GM23338 (cell line): ENCODE measurements at places on chromosomes 7 and 10. TPM values are rescaled to one million over a fixed set of nuclear protein-coding genes. Genes with fewer than 3 reads are reported as not detected.

- peak; percentile 19 for DNase-seq
These were observed 168.2 kb downstream of the SND1 start for GRCh38 chr7:127819975-127820731.

The PRLHR gene
- 0.24 TPM in 1 of 2 replicates, not detected in the other for total RNA-seq

- DNase-seq, result no peak
These were observed 7.8 kb downstream of the RNF216 start for GRCh38 chr7:5773661-5774086.

GRCh38 chr7:43511029-43511428 is 71.9 kb upstream of the STK17A start:
- peak; percentile 75 for DNase-seq

DNA sequence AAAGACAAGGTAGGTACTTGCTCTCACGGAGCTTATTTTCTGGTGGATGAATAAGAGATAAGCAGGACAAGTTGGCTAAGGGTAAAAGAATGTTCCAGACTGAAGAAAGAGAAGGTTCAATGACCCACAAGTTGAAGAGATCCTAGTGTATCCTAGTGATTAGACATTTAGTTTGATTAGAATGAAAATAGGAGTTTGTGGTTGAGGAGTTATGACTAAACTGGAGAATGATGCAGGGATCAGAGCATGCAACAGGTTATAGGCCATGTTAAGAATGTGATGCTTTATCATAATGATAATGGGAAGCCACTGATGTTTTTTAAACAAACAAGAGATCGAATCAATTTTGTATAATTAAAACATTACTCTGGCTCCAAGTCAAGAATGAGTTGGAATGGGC is 357.2 kb downstream of the HPSE2 start:
- no peak for DNase-seq

DNA sequence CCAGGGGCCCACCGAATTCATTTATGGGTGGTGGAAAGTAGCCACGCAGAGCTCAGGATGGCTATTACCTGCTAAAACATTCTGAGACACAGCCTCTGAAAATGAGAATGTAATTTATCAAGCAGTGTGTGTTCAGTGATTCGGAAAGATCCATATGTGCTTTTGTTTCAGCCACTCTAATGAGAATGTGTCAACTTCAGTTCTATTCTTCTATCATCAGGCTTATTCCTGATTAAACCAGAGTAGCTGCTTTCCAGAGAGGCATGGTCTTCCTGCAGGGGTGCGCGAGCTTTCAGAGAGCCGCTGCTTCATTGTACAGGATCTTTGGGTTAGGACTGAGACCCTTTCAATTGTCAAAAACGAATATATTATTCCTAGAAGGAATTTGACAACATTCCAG is 167.6 kb downstream of the OTUD1 start:
- DNase-seq, result no peak

DNA sequence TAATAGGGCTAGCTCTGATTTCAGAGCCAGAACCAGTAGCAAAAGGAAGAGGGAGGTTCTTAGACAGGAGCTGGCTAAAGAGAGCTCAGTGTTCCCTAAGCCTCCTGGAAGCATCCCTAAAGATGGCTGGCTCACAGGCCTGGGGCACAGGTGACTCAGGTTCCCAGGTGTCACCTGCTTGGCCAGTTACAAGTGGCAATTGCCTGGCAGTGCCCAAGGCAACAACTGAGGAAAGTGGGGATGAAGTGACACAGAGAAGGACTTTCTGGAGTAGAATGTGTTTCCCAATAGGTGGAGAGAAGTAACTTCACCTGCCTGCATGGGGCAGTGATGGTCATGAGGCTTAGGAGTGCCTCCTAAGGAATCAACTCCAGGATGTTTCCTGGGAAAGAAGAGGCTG is 66.5 kb upstream of the EEPD1 start:
- DNase-seq, result no peak

- no peak for DNase-seq
These were observed 77.9 kb downstream of the ZMIZ1 start for GRCh38 chr10:79146611-79147130.

DNA sequence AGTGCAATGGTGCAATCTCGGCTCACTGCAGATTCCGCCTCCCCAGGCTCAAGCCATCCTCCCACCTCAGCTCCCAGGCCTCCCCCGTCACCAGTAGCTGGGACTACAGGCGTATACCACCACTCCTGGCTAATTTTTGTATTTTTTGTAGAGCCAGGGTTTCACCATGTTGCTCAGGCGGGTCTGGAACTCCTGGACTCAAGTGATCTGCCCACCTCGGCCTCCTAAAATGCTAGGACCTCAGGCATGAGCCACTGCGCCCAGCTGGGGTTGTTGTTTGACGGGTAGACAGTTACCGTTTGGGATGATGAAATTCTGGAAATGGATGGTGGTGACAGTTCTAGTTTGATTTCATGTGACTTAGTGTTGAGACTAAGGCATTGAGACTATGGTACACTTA is 15.3 kb downstream of the CALML3 start:
- no peak for DNase-seq

The RBP3 gene
- not detected in 2 replicates for total RNA-seq

GRCh38 chr7:96599288-96599936 is 110.2 kb downstream of the SEM1 start:
- DNase-seq, result no peak

The KRIT1 gene
- total RNA-seq, result 54.3 and 59.8 TPM in 2 replicates

DNA sequence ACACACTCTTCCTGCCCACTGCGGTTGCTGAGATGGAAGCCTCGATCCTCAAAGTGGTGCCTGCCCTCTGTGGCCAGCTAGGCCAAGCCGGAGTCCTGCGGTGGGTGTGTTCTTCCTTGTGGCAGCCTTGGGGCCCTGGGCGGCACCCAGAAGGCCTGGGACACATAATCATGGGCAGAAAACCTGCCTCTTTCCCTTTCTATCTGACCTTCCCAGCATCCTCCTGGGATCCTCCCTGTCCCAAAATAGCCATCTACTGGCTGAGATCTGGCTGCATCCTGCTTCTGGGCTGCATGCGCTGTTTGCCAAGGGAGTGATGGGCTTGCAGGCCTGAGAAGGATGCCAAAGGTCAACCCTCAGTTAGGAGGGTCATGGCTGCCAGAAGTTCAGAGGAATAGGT is 23.9 kb downstream of the COL13A1 start:
- no peak for DNase-seq

- DNase-seq, result no peak
These were observed 83.6 kb upstream of the TMEM106B start for GRCh38 chr7:12127455-12127854.

DNA sequence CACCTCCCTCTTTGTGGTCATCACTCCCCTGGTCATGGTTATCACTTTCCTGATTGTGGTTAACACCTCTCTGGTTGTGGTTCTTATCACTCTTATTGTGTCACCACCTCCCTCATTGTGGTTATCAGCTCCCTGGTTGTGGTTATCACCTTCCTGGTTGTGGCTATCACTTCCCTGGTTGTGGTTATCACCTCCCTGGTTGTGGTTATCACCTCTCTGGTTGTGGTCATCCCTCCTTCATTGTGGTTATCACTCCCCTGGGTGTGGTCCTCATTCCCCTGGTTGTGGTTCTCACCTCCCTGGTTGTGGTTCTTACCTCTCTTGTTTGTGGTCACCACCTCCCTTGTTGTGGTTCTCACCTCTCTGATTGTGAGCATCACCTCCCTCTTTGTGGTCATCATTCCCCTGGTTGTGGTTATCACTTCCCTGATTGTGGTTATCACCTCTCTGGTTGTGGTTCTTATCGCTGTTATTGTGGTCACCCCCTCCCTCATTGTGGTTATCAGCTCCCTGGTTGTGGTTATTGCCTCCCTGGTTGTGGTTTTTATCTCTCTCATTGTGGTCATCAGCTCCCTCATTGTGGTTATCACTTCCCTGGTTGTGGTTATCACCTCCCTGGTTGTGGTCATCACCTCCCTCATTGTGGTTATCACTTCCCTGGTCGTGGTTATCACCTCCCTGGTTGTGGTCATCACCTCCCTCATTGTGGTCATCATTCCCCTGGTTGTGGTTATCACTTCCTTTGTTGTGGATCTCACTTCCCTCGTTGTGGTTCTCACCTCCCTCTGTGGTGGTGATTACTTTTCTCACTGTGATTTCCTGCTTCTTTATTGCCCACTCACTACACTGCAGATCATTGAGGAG is 106.7 kb downstream of the GPR26 start:
- DNase-seq, result no peak

DNA sequence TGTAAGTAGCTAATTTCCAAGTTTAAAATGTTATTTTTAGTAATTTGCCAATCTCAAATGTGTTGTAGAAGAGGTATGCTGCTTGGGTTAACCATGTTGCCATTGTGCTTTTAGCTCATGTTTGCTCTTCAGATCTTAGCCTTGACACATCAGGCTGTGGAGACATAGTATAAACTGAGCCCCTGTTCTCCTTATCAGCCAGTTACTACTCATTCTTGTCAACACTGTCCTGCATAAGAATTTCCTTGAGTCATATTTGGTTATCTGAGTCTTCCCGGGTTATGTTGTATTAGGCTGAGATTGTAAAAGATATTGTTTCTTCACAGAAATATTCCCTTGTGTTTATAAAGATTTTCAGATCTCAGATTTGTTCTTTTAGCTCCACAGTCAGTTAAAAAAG is 4.1 kb downstream of the SSBP1 start:
- DNase-seq, result no peak

GRCh38 chr10:97811958-97812357 is 37.7 kb upstream of the GOLGA7B start:
- DNase-seq, result no peak

DNA sequence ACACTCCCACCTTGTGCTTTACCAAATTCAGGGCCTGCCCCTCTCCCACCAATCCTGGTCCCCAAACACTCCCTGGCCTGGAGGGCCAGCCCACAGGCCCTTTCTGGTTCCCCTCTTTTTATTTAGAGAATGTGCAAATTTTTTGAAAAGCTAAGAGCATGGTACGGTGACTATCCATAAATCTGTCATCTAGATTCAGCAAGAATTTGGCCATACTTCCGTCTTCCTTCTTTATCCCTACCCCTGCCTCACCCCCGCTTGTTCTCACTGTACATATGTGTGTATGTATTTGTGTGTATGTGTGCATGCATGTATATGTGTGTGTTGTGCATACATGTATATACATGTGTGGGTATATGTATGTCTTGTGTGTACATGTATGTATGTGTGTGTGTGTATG is 8.1 kb upstream of the TBRG4 start:
- no peak for DNase-seq

DNA sequence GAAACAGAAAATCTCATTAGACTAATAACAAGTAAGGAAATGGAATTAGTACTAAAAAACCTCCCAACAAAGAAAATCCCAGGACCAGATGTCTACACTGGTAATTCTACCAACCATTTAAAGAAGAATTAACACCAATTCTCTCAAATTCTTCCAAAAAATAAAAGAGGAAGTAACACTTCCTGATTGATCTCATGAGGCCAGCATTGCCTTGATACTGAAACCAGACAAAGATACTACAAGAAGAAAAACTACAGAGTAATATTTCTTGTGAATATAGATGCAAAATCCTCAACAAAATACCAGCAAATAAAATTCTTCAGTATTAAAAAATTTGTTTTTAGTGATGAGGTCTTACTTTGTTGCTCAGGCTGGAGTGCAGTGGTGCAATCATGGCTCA is 21.3 kb downstream of the GCK start:
- DNase-seq, result no peak

The TFPI2 gene
- 11.2 and 13.3 TPM in 2 replicates for total RNA-seq
